Stimulated activated CD4-positive, alpha-beta T cell treated with anti-CD3 and anti-CD28 coated beads, Interleukin-2, amount 100 ng/mL, for 48 hours (primary cell): ENCODE measurements at places on chromosomes 13 and 19.

DNA sequence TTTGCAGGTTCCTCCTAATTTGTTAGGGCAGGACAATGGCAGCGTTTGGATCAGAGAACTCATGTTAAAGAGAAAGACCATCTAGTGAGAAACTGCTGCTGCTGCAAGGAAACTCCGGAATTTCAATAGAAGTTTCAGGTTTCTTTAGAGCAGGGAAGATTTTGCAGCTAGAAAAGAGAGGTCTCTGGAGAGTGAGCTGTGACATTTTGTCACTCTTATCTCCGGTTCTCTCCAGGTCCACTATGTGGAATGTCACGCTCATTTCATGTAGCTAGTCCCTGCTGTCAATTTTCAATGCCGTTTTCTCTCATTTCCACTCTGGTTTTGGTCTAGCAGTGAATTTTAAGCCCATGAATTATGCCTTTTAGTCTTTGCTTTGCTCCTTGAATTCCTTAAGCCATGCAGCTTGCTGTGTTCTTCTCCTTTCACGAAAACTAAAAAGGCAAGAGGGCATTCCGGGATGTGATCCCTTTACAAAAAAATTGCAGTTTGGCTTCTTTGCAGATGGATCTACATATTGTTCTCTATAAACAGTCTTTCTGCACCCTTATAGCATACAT is 46.7 kb upstream of the POSTN start:
- no peak for DNase-seq

- no peak for DNase-seq
Measured at GRCh38 chr13:113907635-113908617, 44.0 kb upstream of the GAS6 start.

- DNase-seq = no peak
Measured at GRCh38 chr13:44303681-44304432, 69.8 kb upstream of the SERP2 start.

DNA sequence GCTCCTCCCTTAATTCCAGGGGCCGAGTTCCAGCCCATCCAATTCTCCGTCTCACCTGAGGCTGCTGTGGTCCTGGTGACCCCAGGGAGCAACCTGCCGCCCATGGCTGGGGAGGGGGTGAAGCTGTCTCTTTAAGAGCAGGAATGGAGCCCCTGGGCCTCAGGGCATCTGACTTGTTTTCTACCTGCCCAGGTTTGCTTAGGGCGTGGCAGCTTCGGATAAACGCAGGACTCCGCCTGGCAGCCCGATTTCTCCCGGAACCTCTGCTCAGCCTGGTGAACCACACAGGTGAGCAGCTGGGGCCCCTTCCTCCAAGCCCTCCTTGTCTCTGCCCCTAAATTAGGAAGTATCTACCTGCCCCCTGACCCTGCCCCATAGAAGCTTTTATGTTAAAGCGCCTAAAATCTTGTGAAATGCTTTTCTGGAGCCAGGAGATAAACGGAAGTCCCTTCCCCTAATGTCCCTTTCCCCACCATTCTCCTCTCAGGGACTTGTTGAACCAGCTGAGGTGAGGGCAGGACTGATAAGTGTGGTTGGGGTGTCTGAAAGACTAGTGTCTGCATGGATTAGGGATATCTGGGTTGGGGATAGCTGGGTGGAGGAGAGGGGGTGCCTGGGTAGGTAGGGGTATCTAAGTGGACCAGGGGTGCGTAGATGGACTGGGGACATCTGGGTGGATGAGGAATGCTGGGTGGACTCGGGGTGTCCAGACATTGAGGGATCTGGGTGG is 614 bp downstream of the FXYD3 start:
- DNase-seq = no peak

DNA sequence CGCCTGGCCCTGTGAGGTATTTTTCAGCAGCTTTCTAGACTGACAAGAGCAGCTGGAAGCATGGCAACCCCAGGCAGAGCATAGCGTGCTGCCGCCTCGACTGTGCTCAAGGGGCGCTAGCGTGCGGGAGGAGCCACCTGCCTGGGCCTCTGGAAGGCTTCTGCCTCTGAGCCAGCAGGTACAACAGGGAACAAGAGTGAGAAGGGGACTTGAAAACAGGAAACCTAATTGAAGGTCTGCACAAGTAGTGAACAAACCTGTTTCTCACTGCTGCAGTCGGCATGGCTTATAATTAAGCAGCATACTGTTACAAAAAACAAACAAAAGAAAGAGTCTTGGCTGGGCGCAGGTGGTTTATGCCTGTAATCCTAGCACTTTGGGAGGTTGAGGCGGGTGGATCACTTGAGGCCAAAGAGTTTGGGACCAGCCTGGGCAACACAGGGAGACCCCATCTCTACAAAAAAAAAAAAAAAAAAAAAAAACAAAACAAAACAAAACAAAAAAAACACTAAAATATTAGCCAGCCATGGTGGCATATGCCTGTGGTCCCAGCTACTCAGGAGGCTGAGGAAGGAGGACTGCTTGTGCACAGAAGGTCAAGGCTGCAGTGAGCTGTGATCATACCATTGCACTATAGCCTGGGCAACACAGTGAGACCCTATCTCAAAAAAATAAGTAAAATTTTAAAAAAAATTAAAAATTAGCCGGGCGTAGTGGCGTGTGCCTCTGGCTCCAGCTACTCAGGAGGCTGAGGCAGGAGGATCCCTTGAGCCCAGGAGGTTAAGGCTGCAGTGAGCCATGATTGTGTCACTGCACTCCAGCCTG is 12.6 kb upstream of the GARRE1 start:
- DNase-seq = no peak

DNA sequence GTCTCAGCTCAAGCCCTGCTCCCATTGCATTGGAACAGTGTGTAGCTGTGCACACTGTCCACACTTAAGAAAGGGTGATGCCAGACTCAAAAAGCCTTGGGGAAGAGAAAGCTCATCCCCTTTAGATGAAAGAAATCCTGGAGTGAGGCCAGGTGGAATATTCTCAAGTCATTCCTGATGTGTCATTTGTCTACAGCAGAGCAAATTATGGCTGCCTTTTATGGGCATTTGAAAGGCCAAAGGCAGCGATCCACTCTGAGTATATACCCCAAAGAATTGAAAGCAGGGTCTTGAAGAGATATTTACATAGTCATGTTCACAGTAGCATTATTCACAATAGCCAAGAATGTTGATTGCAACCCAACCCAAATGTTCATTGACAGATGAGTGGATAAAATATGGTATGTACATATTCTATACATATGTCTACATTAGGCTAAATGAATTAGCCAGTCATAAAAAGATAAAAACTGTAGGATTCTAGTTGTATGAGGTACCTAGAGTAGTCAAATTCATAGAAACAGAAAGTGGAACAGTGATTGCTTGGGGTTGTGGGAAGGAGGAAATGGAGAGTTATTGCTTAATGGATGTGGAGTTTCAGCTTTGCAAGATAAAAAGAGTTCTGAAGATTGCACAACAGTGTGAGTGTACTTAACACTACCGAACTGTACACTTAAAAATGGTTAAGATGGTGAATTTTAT is 214.9 kb downstream of the KCNRG start:
- no peak for DNase-seq

DNA sequence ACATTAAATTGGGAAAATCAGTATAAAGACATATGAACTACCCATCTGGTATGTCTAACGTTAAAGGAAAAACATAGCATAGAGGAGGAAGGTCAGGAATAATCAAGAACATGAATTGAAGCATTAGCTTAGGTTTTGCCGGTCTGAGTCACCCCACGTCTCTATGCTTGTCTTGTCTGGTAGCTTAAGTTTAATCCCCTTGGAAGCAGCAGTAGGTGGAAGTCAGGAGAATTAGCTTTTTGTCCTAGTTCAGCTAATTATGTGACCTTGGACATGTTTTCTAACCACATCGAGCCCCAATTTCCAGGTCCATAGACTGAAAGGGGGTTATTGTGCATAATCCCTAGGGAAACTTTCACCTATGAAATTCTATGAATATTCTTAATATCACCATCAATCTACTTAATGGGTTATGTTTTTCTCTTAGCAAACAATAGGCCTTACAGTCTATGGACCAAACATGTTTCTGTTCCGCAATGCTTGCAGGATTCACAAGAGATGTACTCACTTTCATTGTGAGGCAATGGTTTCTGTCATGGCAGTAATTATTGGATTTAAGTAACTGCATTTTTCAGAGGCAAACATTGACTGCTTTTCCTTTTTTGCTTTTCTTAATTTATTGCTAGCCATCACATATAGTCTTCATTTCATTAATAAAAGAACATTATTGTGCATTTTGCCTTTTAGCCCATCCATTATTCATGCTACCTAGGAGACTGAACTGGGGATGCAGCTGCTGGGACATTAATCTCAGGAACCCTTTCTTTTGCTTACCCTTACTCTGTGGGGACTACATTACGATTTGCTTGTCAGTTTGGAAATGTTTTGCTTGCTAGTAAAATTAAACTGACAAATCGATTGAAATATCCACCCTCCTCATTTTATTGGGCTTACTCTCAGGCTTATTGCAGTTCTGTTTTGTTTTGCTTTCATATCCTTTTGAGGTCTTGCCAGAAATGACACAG is 304.8 kb upstream of the MAB21L1 start:
- no peak for DNase-seq

GRCh38 chr13:66087269-66087710 is 1142.8 kb downstream of the PCDH9 start:
- DNase-seq = no peak

GRCh38 chr19:50818859-50819472 is 4.6 kb downstream of the KLK1 start:
- no peak for DNase-seq

DNA sequence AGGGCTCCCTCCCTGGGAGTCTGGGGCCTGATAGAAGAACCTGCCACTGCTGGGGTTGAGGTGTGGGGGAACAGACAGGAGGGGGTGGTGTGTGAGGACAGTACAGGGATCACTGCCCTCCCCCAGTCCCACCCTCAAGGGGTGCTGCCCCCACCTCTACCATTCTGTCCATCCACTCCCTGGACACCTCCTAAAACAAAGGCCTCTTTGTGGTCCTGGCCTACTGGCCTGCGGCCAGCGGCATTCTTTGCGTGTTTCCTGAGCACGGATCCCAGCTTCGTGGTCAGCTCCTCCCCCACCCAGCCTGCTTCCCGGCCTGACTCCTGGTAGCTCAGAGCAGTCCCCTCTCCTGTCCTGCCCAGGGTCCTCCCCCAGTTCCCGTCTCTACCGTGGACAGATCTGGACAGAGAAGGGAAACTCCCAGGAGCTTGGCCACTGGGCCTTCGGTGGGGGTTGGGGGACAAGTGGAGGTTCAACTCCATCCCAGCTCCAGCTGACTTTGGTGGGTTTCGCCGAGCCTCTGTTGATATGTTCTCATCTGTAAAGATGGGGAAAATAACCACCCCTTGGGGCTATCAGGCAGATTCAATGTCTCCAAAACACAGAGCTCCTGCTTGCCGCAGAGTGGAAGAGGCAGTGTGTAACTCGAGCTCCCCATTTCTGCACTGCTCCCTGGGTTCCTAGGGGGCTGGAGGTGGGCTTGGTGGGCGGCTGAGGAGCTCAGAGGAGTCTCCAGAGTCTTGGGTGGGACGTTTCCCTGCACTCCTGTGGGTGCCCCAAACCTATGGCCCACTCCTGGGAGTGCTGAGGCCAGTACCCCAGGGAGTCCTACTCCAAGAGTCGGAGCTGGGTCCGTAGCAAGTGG is 48.7 kb downstream of the LYL1 start:
- DNase-seq = no peak
